H4 (cell line): ENCODE measurements at places on chromosomes 4 and X. TPM values are rescaled to one million over a fixed set of nuclear protein-coding genes. Genes with fewer than 3 reads are reported as not detected.

DNA sequence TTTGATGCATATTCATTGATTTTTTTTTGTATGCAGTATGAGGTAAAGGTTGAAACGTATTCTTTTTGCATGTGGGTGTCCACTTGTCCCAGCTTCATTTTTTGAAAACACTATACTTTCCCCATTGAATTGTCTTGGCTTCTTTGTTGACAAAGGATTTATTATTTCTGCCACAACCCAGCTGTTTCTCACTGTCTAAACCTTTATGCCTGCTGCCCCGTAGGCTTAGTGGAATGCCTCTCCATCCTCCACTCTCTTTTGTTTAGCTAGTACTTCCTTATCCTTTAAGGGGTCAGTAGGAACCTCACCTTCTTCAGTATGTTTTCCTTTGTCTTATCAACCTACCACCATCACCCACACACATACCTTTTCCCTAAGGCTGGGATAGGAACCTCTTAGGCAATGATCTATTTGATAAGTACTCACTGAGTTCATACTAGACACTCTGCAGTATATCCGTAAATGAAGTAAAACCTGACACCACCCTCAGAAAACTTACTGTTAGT is 8.5 kb downstream of the FMR1 start:
- DNase-seq: no peak

- DNase-seq: no peak
Measured at GRCh38 chrX:115093191-115093590, 75.8 kb upstream of the IL13RA2 start.

DNA sequence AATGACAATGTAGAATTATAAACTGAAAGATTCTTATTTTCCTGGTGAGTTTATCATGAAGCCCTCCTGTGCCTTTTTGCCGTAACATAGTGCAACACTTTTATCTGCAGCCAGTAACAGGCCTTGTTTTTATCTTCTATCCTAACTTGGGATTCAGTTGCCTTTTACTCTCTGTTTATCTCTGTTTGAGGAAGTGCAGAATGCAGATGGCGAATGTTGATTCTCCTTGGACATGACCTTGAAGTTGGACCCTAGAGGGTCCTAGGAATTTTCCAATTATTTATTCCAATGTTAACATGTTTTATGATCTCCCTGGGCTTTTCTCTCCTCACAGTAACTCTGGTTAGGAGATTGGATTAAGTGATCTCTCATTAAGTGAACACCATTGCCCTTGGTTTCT is 165.0 kb downstream of the FMR1NB start:
- no peak for DNase-seq

- no peak for DNase-seq
Measured at GRCh38 chr4:148366251-148366650, 76.0 kb downstream of the NR3C2 start.

DNA sequence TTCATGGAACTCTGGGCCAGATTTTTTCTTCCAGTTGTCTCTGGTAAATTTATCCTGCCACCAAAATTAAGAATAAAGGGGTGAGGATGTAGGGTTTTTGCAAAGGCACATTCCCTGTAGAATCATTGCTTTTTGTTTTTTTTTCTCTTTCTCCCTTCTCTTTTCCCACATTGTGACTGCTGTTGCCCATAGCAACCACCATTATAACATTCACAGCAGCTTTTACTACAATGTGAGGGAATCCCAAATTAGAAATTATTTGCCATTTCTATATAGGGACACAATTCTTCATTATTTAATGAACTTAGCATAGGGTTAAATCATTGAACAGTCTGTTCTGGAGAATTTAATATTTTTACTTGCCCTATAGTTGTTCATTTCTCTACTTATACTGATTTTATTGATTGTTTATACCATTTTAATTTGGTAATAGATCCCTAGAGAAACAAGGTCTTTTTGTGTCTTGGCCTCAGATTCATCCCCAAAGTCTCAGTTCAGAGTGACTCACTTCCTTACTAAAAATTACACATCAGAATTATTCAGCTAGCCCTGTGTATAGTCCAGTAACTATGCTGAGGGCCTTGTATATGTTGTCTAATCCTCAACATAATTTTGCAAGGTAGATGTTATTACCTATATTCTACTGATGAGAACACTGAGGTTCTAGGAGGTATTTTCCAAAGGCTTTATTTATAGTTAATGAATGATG is 80.8 kb upstream of the ANK2 start:
- no peak for DNase-seq

DNA sequence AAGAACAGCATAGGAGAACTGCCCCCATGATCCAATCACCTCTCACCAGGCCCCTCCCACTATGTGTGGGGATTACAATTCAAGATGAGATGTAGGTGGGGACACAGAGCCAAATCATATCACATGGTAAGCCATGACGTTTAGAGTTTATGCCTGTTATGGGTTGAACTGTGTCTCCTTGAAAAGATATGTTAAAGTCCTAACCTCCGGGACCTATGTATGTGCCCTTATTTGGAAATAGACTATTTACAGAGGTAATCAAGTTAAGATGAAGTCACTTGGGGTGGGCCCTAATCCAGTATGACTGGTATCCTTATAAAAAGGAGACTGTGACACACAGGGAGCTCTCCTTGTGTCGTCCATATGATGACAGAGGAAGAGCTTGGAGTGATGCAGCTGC is 25.2 kb upstream of the SLC2A9 start:
- no peak for DNase-seq

GYPA gene
- not detected in 2 replicates for total RNA-seq
